Pancreas (tissue), 10 donors: ENCODE measurements at places on chromosomes 7 and 10. TPM values are rescaled to one million over a fixed set of nuclear protein-coding genes. Genes with fewer than 3 reads are reported as not detected.

- H3K4me1 ChIP-seq: no peaks in the 10 kb centered on the region
- no peak overlapping the region for H3K27ac ChIP-seq
- no peak for DNase-seq
- no peaks in the 10 kb centered on the region for H3K27me3 ChIP-seq
- no peak overlapping the region for H3K4me3 ChIP-seq
Measured at GRCh38 chr7:71782051-71782450, 630.1 kb downstream of the CALN1 start.

GRCh38 chr7:132407764-132408163 is 168.5 kb downstream of the PLXNA4 start:
- H3K27ac ChIP-seq: no peak overlapping the region
- no peaks in the 10 kb centered on the region for H3K27me3 ChIP-seq
- no peak for DNase-seq
- no peaks in the 10 kb centered on the region for H3K36me3 ChIP-seq
- H3K4me3 ChIP-seq: no peak overlapping the region

DNA sequence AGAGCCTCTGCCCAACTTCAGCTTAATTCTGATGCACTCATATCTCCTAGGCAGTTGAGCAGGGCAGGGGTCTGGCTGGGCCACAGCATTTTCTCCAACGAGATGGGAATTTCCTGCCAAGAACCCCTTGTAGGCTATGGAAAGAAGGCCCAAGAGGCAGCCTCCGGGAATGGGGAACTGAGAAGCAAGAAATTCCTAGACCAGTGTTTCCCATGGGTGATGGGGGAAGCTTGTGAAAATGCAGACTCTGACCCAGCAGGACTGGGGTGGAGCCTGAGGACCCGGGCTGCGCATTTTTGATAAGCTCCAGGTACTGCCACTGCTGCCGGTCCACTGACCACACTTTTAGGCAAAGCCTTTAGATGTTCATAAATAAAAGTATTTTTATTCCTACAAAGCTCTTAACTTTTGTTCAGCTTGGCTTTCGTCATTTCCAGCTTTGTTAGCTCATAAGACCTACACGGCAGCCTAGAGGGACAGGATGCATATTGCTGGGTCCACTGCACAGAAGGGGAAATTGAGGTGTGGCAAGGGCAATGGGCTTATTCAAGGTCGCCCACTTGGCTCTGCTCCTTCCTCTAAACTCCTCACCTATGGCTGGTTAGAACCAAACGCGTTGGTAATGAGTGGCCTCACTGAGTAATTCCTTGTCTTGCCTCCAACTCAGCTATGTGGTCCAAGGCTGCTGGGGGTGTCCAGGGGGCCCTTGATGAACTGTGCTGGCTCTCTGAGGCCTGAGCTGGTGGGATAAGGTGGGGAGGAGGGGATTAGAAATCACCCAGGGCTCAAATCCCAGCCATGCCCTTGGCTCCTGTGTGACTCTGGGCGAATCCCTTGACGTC is 29.5 kb downstream of the ZCCHC24 start:
- no peaks in the 10 kb centered on the region for H3K27me3 ChIP-seq
- peak; percentile 18 for DNase-seq
- H3K36me3 ChIP-seq: no peaks in the 10 kb centered on the region

GRCh38 chr10:78332012-78332411 is 298.3 kb downstream of the RPS24 start:
- no peak for DNase-seq
- H3K27me3 ChIP-seq: no peaks in the 10 kb centered on the region
- H3K4me1 ChIP-seq: no peaks in the 10 kb centered on the region
- no peak overlapping the region for H3K4me3 ChIP-seq

DNA sequence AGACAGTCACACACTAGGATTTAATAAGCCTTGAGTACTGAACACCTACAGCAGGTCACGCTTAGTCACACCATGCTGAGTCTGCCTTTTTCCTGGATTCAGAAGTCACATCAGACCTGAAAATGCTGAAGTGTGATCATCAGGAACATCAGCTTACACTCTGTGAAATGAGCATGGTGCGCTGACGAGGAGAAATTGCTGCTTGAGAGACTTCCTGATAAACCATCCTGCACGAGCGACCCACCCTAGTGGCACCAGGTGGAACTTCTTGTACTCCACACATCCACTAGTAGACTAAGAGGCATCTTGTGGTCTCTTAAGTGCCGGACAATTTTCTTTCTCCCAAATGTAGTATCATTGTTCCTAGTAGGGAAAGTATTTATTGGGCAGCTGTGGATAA is 51.8 kb upstream of the MRLN start:
- peaks cover 47% of the 10 kb centered on the region for H3K36me3 ChIP-seq
- DNase-seq: no peak
- H3K4me3 ChIP-seq: no peak overlapping the region
- H3K4me1 ChIP-seq: no peaks in the 10 kb centered on the region

DNA sequence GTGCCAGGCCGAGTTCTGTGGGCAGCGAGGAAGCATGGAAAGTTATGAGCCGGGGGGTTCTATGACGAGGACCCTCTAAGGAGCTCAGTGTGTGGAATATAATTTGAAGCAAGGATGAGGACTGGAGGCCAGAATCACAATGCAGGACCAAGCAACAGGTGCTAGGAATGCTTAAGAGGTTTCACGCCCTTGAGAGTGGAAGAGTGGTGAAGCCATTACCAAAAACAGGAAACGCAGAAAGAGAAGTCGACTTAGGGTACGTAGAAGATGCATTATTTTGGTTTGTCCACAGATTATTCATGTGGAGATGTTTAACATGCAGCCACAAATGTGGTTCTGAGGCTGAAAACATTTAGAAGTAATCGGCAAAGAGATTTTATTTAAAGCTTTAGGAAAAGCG is 78.7 kb downstream of the PIP4K2A start:
- no peaks in the 10 kb centered on the region for H3K4me1 ChIP-seq
- no peaks in the 10 kb centered on the region for H3K36me3 ChIP-seq
- H3K27ac ChIP-seq: no peak overlapping the region
- no peak for DNase-seq
- H3K27me3 ChIP-seq: no peaks in the 10 kb centered on the region

- H3K4me1 ChIP-seq: no peaks in the 10 kb centered on the region
- no peak for DNase-seq
- H3K4me3 ChIP-seq: no peak overlapping the region
- H3K27me3 ChIP-seq: no peaks in the 10 kb centered on the region
- H3K36me3 ChIP-seq: no peaks in the 10 kb centered on the region
Measured at GRCh38 chr7:50363327-50364060, 59.0 kb downstream of the IKZF1 start.

DNA sequence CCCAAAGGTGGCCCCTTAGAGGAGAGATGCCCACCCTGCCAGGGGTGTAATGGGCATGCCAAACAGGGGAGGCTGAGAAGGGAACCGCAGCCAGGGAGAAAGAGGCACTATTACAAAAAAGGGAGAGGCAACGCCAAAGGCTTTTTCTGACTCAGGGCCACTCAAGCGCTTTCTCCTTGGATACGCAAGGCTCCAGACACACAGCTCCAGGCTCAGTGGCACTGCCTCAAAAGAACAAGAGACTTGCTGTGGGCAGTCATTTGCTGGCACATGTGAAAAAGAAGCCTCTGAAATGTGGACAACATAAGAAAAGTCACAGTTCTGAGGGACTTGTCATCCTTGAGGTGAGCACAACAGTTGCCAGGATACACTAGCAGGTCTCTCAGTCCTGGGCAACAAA is 128.4 kb downstream of the DGKI start:
- DNase-seq: no peak
- no peaks in the 10 kb centered on the region for H3K27me3 ChIP-seq

GRCh38 chr10:101629837-101630632 is 41.9 kb downstream of the DPCD start:
- H3K27me3 ChIP-seq: no peaks in the 10 kb centered on the region
- H3K27ac ChIP-seq: no peak overlapping the region
- no peak overlapping the region for H3K4me3 ChIP-seq
- no peak for DNase-seq
- H3K36me3 ChIP-seq: no peaks in the 10 kb centered on the region

DNA sequence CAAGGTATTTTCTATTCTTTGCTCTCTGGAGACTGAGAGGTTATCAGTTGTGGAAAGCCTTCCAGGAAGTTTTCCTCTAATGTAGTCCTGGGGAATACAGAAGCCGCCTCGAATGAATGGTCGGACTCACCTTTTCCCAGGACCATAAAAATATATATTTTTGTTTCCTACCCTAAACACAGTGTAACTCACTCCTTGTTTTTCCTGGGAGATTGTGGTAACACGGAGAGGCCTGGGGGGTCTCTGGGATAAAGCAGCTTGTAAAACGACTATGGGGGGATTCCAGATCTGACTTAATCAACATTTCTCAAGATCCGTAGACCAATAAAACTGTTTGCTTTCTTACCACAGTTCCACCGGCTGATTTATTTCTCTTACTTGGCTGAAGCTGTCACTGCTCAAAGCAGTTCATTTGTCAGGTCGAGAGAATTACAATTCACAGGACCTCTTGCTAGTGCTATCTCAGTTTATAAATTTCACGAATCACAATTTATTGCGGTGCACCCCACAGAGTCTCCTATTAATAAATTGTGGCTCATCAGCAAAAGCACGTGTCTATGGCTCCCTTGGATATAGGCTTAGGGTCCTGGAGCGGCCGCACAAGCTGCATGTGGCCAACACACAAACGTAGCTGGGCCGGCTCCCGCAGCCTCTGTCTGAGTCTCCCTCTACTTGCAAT is 176.3 kb upstream of the BMPER start:
- H3K27me3 ChIP-seq: no peaks in the 10 kb centered on the region
- no peak for DNase-seq
- no peaks in the 10 kb centered on the region for H3K4me1 ChIP-seq
- no peak overlapping the region for H3K27ac ChIP-seq
- H3K4me3 ChIP-seq: no peak overlapping the region

DNA sequence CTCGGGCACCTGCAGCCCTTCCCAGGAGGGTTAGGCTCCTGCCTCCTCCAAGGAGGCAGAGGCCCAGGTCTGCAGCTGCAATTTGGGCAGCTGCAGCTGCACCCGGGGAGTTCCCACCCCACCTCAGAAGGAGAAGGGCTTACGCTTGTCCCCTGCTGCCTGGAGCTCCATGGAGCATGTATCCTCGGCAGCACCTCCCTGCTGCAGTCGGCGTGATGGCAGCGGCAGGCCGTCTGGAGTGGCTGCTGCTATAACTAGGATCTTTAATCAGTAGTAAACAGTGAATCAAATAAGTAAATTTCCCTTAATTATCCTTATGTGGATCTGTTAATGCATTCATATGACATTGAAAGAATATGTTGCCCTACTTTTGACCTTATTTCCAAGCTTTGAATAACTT is 167.0 kb downstream of the PON1 start:
- no peaks in the 10 kb centered on the region for H3K27me3 ChIP-seq
- no peaks in the 10 kb centered on the region for H3K36me3 ChIP-seq

DNA sequence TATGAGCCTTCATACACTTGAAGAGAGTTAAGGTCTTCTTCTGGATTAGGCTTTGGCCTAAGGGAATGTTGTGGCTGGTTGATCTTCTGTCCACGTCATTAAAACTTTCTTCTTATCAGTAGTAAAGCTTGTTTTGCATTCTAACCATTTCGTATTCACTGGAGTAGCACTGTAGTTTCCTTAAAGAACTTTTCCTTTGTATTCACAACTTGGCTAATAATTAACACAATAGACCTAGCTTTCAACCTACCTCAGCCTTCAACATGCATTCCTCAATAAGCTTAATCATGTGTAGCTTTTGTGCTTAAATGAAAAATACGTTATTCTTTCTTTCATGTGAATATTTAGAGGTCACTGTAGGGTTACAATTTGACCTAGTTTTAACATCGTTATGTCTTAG is 42.8 kb downstream of the AKR1C8 start:
- no peak overlapping the region for H3K4me3 ChIP-seq
- peaks cover 17% of the 10 kb centered on the region for H3K4me1 ChIP-seq
- no peak for DNase-seq
- H3K36me3 ChIP-seq: no peaks in the 10 kb centered on the region
- H3K27me3 ChIP-seq: no peaks in the 10 kb centered on the region

GRCh38 chr10:52194191-52194590 is 119.9 kb upstream of the DKK1 start:
- H3K27me3 ChIP-seq: no peaks in the 10 kb centered on the region
- H3K27ac ChIP-seq: no peak overlapping the region
- no peaks in the 10 kb centered on the region for H3K36me3 ChIP-seq
- no peak overlapping the region for H3K4me3 ChIP-seq
- H3K4me1 ChIP-seq: no peaks in the 10 kb centered on the region

GRCh38 chr7:121436688-121437087 is 40.6 kb upstream of the FAM3C start:
- H3K27me3 ChIP-seq: no peaks in the 10 kb centered on the region
- H3K36me3 ChIP-seq: no peaks in the 10 kb centered on the region
- DNase-seq: no peak
- no peak overlapping the region for H3K27ac ChIP-seq
- H3K4me1 ChIP-seq: peaks cover 7% of the 10 kb centered on the region

- H3K27ac ChIP-seq: no peak overlapping the region
- H3K36me3 ChIP-seq: no peaks in the 10 kb centered on the region
- no peaks in the 10 kb centered on the region for H3K27me3 ChIP-seq
- H3K4me1 ChIP-seq: no peaks in the 10 kb centered on the region
- DNase-seq: no peak
Measured at GRCh38 chr7:91233212-91233611, 31.0 kb upstream of the FZD1 start.

- no peak overlapping the region for H3K27ac ChIP-seq
- no peaks in the 10 kb centered on the region for H3K36me3 ChIP-seq
- no peak for DNase-seq
Measured at GRCh38 chr10:55233505-55233904, 432.5 kb upstream of the PCDH15 start.

GRCh38 chr10:27654284-27654683 is 91.3 kb downstream of the MKX start:
- no peak overlapping the region for H3K4me3 ChIP-seq
- H3K4me1 ChIP-seq: no peaks in the 10 kb centered on the region
- no peak for DNase-seq
- no peaks in the 10 kb centered on the region for H3K36me3 ChIP-seq
- H3K27ac ChIP-seq: no peak overlapping the region
- no peaks in the 10 kb centered on the region for H3K27me3 ChIP-seq

- H3K4me3 ChIP-seq: no peak overlapping the region
- H3K27ac ChIP-seq: no peak overlapping the region
- no peaks in the 10 kb centered on the region for H3K27me3 ChIP-seq
Measured at GRCh38 chr10:25522294-25522693, 347.5 kb downstream of the GPR158 start.

AKR1C2 gene
- 10.9 TPM for total RNA-seq

TUBB8 gene
- not detected for total RNA-seq

LIPJ gene
- 0.17 TPM for total RNA-seq

GIMAP2 gene
- 6.2 TPM for total RNA-seq

GPR85 gene
- 0.23 TPM for total RNA-seq

CYP3A7 gene
- total RNA-seq: 0.25 TPM

ZNF783 gene
- 4.7 TPM for total RNA-seq

TMEM229A gene
- 0.09 TPM for total RNA-seq

EPDR1 gene
- 7.0 TPM for total RNA-seq

IFIT1B gene
- not detected for total RNA-seq

HOXA13 gene
- total RNA-seq: 0.03 TPM
